ENCODE measurements at places on chromosomes 16 and 17.
A peak's percentile ranks its signal among the peaks of the same experiment; 100 is the strongest.

GRCh38 chr17:6496640-6497441, 52.6 kb downstream of the PIMREG start:
- no peak for DNase-seq

- no peak for DNase-seq
Observed at GRCh38 chr17:29577001-29577370, 8.5 kb downstream of the TP53I13 start.

DNA sequence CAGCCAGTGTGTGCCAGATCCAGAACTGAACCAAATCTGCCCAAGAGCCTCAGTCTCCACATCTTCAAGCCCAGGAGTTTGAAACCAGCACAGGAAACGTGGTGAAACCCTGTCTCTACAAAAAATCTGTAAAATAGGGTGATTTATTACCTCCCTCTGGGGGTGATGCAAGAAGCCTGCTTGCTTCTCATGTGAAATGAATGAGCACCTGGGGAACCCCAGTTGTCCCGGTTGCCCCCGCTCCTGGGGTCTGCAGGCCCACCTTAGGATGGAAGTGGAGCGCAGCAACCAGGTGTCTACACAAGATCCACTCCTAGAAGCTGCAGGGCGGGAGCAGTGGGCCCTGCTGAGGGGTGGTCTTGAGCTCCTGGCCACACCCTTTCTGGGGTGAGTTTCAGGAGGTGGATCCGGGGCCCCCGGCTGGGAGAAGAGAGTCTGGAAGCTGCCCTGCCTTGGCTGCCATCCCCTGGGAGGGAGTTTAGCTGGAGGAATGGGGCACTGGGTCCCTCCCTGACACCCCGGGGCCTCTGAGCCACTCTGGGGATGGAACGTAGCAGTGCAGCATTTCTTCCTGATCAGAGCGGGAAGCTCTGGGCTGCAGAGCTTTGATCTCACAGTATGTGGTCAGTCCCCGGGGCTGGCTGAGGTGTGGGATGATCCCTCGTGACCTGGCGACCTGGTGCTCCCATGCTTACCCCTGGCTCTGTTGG, 117.8 kb downstream of the RAB11FIP4 start:
- DNase-seq: no peak

DNA sequence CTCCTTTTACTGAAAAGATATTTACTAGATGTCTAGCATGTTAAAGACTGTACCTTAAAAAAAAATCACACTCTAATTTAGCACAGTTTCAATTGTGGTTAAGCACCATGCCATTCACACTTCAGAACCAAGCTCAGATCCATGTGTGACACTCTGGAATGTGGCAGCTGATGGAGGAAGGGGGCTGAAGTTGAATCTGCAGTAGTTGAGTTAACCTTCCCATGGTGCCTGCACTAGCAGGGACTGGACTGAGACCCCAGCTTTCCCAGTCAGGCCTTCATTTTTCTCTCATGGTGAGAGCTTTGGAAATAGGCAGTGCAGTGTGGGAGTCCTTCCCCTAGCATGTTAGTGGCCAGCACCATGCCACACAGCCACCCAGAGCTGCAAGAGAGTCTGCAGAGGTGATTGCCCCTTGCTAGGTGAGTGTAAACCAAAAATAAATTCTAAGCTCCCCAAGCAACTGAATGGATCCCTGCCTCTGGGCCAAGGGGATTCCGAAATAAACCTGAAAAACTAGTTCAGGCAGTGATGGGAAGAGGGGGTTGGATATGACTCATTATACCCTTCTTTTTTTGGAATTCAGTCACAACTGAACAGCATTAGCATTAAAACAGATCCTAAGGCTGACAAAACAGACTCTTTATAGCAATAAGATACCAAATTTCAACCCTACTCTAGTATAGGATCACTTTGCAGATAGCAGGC, 208.5 kb downstream of the WWOX start:
- no peak for DNase-seq

DNA sequence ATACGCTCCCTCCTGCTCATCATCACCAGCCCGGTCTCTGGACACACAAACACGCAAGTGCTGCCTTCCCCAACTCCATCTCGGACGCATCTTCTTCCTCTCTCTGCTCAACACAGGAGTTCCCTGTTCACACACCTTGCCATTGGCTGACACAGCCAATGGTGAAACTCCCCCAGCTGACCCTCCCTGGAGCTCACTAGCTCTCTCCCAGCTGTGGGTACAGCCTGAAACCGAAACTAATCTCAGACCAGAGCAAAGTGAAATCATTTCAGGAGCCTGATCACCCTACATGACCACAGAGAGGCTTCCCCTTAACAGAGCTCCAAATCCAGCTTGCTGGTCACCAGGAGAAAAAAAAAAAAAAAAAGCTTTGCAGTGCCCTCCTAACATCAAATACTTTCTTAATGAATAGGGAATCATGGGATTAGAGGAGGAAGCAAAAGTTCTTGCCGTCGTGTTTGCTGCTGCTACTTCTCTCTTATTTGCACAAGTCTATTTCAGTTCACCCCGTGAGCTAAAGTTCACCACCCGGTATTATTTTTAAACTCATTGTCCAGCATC, 8.3 kb downstream of the CUEDC1 start:
- DNase-seq: peak; percentile 30

- DNase-seq: peak; percentile 57
Observed at GRCh38 chr16:85573696-85574641, 39.2 kb upstream of the GSE1 start.

DNA sequence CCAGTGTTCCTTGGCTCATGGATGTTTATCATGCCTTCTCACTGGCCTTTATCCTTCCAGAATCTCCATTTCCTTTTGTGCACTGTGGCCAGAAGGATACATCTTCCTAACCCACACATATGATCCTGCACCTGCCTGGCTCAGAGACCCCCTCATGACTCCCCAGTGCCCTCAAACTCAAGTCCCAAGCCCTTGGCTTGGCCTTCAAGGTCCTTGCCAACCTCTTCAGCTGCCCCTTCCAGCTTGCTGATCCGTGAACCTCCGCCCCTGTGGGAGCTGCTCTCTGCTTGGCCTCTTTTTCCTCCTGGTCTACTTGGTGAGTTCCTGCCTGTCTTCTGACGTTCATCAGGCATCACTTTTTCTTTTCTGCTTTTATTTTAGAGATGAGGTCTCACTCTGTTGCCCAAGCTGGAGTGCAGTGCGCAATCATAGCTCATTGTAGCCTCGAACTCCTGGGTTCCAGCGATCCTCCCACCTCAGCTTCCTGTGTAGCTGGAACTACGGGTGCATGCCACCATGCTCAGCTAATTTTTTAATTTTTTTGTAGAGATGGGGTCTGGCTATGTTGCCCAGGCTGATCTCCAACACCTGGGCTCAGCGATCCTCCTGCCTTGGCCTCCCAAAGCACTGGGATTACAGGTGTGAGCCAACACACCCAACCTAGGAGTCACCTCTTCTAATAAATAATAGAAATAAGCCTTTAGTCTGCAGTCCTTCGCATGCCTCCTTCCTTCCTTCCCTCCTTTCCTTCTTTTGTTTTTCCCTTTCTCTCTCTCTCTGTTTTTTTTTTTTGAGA, 2.5 kb upstream of the PYCARD start:
- DNase-seq: no peak

GRCh38 chr17:74361230-74362068, at the start of gene BTBD17:
Gene BTBD17, minus strand, starts transcription at chr17:74361868. Its CDS starts 49 bp downstream, at chr17:74361819.
- peak; percentile 59 for DNase-seq

GRCh38 chr17:79047923-79048825, 24.2 kb downstream of the C1QTNF1 start:
- DNase-seq: no peak

- no peak for DNase-seq
Observed at GRCh38 chr16:1791943-1792812, 1.3 kb downstream of the IGFALS start.

- no peak for DNase-seq
Observed at GRCh38 chr17:51097708-51098446, 22.8 kb downstream of the SPAG9 start.

- DNase-seq: no peak
Observed at GRCh38 chr17:28366605-28367004, 1.6 kb upstream of the SEBOX start.

DNA sequence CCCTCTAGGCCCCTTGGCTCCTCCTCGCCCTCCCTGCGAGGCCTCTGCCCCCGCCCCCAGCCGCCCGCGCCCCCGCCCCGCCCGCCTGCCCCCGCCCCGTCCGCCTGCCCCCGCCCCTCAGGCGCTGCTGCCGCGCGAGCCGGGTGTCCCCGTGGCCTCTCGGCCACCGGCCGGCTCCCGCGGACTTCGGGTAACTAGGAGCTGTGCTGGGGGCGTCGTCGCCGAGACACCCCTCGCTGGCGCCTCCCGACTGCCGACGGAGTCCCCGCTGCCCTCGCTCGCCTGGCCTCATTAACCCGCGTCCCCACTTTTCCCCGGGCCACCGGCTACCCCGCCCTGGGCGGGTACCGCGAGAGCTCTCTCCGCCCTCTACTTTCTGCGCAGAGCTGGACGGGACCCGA, at the start of gene TLCD1:
Gene TLCD1 (minus strand): TSS at position 8 of the 401 bp plus-strand sequence. CDS start 136 bp downstream, outside the sequence.
- no peak for DNase-seq

DNA sequence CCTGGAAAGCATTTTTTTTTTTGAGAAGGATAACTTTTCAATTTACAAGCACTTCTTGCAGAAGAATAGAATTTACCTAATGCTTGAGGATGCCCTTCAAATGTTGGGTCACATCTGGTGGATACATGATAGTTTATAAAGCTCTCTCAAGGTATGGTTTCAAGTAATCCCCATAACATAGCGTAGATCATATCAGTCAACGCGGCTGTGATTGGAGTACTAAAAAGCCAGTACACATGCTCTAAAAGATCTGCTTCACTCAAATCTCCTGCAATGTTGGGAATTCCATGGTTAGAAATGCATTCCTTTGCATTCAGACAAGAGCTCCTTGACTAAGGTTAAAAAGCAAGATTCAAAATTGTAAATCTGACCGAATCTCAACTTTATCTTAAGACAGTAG, 3.9 kb upstream of the KCNJ16 start:
- no peak for DNase-seq

DNA sequence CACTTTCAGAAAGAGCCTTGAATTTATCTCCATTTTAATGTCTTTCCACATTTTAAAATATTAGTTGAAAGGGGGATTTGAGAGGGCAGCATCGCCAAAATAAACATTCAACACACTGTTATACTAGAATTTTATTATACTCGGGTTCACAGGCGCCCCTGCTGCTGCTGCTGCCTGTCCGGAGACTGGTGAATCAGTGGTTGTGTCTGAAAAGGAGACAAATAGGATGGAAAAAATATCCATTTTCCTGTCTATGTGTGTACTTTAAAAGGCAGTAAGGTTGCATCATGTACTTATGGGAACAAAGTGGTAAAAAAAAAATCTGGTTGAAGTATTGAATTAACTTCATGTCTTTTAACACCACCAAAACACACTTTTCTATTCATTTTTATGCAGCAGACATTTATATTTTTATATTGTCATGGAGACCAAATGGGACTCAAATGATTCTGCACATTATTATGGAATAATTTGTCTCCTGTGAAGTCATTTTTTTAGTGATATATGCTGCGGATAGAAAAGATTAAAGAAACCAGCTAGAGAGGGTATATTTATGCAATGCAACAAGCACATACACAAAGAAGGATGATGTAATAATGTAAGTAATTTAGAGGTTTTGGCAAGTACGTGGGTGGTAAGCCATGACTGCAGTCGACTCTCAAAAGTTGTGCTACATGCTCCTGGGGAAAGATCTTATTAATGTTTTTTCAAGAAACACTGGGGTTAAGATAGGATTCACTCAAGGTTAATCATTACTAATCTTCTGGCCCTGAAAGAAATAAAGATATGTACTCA, 759.0 kb upstream of the SOX9 start:
- DNase-seq: no peak

GRCh38 chr17:51298508-51299371, 38.4 kb downstream of the UTP18 start:
- no peak for DNase-seq

GRCh38 chr17:61806081-61806828, 57.1 kb downstream of the BRIP1 start:
- DNase-seq: no peak

GRCh38 chr16:88591577-88592021, 21.4 kb downstream of the ZC3H18 start:
- DNase-seq: no peak

DNA sequence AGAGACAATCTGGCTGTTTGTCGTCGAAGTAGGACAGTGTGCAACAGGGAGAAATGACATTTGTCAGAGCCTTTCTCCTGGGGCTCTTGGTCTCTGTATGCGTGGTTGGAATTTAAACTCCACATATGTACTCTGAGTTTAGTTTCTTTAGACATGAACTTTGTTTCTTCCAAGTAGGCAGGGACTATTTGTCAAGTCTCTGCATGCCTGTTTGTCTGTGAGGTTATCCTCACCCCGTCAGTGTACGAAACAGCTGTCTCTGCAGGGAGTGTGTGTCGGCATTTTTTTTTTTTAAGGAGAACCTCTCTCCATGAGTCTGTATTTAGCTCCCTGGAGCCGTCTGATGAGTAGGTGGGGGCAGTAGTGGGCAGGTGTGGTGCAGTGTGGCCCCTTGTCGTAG, 29.7 kb downstream of the NDEL1 start:
- DNase-seq: no peak

DNA sequence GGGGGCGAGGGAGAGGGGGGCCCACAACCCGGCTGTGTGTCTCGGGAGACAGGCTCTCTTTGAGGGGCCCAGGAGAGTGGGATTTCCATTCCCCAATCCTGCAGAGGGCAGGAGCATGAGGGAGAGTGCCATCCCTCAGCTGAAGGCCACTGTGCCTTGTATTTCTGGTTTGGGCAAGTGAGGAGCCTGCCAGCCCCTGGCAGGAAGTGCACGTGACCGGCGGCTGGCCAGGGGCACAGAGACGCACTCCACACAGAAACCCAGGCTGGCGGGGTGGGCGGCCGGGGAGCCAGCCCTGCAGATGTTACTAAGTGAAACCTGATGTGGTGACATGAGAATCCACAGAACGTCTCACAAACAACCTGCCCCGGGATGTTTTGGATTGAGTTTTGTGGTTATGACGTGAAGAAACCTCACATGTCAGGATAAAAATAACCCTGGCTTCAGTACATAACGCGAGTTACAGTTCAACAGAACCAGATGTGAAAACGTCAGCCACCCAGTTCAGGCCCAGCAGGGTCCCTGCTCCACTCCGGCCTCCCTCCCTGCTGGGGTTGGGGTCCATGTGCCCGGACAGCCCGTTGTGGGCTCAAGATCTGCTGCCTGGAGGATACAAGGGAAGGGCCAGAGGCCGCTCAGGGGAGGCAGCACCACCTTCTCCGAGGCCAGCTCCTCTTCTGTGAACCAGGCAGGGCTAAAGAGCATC, 51.7 kb upstream of the MTSS2 start:
- DNase-seq: no peak

GRCh38 chr17:50375858-50376538, 3.0 kb downstream of the EME1 start:
- DNase-seq: no peak

GRCh38 chr17:43935204-43935925, 6.9 kb downstream of the PPY start:
- no peak for DNase-seq
